Suppressor macrophage (primary cell): ENCODE measurements at places on chromosomes 1 and 21.

DNA sequence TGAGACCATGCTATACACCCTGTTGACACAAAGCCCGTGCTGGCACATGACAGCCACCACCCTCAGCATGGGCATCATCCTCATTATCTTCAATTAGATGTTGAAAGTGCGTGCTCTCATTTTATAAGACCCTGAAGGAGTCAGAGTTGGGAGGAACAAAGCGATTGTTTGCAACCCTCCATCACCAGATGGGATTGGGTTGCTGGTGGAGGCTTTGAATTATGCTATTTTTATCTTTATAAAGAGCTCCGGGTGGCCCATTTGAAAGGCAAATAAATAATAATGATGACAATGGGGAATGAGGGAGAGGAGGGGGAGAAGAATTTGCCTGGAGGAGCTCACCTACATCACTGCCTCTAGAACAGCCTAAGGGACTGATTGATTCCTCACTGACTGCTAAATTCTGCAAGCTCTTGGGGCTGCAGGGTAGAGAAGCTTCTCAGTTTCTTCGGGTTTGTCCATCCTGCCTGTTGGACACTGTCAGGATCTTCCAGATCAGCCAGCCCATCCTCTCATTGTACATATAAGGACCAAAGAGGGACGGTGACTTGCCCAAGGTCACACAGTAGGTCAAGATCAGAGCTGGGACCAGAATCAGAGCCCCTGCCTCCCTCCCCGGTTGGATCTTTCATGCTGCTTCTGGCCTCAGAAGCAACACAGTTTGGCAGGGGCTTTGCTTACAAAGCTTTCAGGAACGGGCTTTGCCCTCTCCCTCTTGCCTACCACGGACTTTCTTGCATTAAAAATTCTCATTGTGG, 130.9 kb upstream of the ZBTB40 start:
- DNase-seq: no peak

DNA sequence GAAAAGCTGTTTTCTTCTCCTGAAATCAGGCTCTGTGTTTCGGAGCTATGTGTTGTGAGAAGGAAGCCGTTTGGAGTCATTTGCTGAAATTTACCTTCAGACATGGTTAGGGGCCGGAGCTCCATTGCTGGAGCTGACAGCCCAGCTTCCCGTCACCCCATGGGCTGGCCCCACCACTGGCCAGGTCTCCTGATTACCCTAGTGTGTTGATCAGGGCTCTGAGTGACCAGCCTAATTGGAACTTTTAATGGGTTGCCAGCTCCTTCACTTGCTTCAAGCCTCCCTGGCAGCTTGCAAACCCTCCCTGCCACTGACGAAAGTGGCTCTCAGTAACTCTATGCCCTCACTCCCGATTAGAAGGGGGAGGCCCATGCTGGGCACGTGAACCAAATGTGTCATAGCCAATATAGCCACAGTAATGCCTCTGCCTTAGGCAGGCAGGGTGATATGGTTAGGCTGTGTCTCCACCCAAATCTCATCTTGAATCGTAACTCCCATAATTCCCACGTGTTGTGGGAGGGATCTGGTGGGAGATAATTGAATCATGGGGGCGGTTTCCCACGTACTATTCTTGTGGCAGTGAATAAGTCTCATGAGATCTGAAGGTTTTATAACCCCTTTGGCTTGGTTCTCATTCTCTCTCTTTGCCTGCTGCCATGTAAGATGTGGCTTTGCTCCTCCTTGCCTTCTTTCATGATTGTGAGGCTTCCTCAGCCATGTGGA, 224.1 kb downstream of the TRABD2B start:
- no peak for DNase-seq

GRCh38 chr1:15156807-15157380, 3.3 kb downstream of the TMEM51 start:
- no peak for DNase-seq

DNA sequence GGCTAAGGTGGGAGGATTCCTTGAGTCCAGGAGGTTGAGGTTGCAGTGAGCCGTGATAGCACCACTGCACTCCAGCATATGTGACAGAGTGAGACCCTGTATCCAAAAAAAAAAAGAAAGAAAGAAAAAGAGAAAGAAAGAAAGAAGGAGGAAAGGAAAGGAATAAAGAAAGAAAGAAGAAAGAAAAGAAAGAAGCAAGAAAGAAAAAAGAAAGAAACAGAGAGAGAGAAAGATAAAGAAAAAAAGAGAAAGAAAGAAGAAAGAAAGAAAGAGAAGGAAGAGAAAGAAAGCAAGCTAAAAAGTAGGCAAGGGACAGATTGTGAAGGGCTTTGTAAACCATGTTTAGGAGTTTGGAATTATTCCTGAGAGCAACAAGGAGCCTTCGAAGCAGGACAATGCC, 80.1 kb downstream of the MAB21L3 start:
- DNase-seq: no peak

GRCh38 chr1:9181990-9182783, 52.4 kb upstream of the H6PD start:
- peak; percentile 61 for DNase-seq

GRCh38 chr1:106721790-106722189, 334.7 kb upstream of the PRMT6 start:
- no peak for DNase-seq

GRCh38 chr1:98452162-98452561, 209.4 kb upstream of the SNX7 start:
- DNase-seq: peak; percentile 36

GRCh38 chr1:22914633-22915217, 57.9 kb downstream of the LACTBL1 start:
- no peak for DNase-seq
